ENCODE measurements at places on chromosomes 1 and 21.

GRCh38 chr1:85330711-85331290 is 54.4 kb upstream of the BCL10 start:
- no peak for DNase-seq

- no peak for DNase-seq
Measured at GRCh38 chr1:245880754-245881403, 626.2 kb downstream of the SMYD3 start.

DNA sequence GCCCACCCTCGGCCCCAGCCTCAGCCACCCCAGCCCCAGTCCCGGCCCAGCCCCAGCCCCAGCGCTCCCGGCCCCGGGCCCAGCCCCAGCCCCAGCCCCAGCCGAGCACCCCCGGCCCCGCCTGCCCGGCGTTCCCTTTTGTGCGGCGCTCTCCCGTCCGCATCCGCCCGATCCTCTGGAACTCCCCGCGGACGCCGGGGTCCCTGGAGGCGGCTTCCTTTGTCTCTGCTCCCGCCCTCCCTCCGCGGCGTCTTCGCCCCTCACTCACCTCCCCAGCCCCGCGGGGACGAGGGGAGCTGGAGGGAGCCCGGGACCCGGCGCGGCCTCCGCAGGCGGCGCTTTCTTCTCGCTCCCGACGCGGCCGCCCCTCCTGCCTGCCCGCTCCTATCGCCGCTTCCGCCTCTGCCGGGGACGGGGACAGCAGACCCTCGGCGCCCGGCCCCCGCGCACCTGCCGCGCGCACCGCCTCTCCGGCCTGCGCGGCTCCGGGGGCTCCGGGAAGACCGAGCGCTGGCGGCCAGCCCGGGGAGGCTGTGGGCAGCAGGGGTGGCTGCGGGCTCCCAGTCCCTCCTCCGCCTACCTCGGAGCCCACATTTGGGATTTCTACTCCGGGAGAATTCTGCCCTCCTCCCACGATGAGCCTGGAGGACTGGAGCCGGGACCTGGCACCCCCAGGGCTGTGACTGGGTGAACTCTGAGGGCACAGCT is 14.0 kb downstream of the AGRN start:
- peak; percentile 37 for DNase-seq

DNA sequence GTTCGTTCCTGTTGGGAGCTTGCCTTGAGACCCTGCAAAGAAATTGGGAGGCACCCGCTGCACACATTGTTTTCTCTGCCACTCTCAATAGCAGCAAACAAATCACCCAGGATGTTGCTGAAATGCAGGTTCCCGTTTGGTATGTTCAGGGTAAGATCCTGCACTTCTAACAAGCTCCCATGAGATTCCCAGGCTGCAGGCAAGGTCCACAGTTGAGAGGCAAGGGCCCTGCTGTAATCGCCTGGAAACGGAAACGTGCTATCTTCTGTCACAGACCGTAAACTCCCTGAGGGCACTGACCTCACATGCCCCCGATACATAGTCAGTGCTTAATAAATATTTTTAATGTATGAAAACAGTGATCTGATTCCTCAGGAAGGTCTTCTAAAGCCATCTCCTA is 37.8 kb downstream of the XCL1 start:
- no peak for DNase-seq

GRCh38 chr1:19450811-19451515 is 34.4 kb downstream of the CAPZB start:
- DNase-seq = no peak

DNA sequence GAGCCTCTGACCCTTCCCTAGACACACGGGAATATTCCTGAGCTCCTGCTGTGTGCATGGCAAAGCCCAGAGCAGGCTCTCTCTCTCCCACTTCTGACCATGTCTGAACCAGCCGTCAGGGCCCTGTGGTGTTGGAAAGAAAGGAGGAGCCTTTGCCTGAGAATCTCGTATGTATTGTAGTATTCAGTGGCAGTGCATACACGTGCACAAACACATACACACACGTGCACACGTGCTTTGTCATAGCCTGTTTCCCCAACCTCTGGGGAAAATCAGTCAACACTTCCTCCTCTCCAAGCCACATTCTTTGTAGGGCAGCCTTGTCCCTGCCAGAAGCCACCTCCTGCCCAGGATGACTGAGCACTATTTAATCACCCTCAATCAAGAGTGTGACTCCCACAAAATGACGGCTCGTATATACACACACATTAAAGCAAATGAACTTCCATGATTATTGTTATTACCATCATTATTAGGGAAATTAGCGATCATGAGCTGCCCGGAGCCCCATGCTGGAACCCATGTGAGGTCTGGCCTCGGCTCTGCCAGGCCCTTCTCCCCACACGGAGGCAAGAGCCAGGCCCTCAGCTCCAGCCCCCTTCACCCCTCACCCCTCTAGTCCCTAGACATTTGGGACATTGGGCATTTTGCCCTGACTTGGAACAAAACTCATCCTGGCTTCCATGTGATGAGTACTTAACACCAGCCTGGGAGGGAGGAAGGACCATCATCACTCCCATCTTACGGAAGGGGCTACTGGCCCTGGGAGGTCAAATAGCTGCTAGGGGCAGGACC is 331.9 kb downstream of the NPHP4 start:
- no peak for DNase-seq

- DNase-seq = no peak
Measured at GRCh38 chr1:76408303-76408702, 333.8 kb downstream of the ST6GALNAC3 start.

DNA sequence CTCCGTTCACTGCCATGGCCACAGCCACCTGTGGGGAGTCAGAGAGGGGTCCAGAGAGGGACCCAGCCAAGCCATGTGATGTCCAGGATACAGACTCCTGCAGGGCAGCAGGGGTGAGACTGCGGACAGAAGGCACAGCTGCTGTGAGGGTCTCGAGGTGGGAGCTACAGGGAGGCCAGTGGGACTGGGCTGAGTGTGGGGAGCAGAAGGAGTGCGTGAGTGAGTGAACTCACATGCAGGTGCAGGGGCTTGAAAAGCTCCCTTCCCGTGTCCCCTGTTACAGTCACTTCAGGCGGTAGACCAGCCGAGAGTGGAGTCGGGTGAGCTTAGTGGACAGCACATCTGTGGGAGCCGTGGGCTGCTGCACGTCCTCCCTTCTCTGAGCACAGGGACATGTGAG is 42.4 kb downstream of the S100B start:
- DNase-seq = no peak

DNA sequence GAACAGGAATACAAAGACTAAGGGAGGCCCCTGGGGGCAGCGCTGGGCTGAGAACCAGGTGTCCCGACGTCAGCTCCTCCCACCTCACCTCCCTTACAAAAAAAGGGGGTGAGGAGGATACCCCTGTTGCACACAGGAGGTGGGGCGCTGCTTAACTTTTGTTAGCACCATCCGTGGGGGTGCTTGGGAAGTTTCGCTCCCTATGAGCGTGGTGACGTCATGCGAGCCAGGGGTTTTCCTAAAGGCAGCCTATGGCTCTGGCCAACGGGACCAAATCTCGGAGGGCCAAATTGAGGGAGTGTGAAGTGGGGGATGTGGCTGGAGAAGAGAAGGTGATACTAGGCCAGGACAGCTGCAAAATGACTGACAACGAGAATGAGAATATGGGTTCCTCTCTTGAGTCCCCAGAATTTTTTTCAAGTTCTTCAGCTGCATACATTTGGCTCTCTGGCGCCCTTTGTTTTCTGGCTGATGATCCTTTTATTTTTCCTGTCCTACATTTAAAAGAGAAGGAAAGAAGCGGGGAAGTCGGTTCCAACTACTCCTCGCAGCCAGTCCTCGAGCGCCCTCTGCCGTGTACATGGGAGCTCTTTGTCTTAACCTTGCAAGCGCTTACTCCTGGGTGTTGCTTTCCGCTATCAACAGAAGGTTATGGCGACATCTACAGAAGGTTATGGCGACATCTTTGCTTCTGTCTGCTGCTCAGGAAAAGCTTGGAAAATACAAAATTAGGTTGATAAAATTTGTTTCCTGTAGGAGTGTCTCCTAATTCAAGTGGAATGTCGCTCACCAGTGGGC is 48.0 kb upstream of the ZC3H11B start:
- DNase-seq = peak; percentile 67

- no peak for DNase-seq
Measured at GRCh38 chr1:229184066-229184465, 86.8 kb upstream of the RAB4A start.

GRCh38 chr21:34986561-34987500 is 62.3 kb downstream of the RUNX1 start:
- peak; percentile 94 for DNase-seq
